ENCODE measurements at places on chromosomes 4 and X.
A peak's percentile ranks its signal among the peaks of the same experiment; 100 is the strongest.

GRCh38 chr4:32145987-32146386, 1425.8 kb downstream of the PCDH7 start:
- DNase-seq: no peak

- DNase-seq: no peak
Measured at GRCh38 chr4:8353158-8353669, 83.7 kb downstream of the HTRA3 start.

DNA sequence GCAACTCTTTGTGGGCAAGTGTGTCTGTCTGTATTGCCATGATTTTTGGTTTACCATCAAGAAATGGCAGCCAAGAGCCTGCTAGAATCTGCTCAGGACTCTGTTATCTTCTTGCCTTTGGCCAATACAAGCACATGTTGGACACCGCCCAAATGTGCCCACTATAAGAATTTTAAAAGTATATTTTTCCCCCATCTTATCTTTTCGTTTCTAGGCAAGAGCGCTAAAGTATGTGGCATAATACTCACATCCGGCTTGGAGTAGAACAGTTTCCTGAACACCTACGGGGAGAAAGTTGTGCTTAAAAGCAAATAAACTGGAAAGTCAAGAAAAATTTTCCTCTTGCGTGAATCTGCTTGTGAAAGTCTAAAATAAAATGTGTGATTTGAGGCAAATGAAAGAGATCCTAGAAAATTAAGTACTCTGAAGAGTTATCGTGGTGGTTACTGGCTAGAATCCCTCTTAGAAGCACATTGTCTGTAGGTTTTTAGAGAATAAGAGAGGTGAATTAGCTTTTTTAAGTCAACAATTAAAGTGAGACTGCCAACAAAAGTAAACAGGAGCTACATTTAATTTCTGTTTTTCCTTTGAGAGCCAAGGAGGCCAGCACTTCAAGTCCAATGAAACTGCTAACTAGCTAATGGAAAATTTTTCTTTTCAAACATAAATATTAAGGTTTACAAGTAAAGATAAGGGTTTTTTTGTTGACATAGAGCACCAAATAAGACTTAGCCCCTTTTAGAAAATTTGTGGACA, 220.2 kb downstream of the SOWAHB start:
- DNase-seq: no peak

GRCh38 chrX:111376897-111377578, 35.0 kb downstream of the DCX start:
- DNase-seq: peak; percentile 0

- DNase-seq: no peak
Measured at GRCh38 chr4:184705692-184706091, 28.2 kb downstream of the CENPU start.

- DNase-seq: no peak
Measured at GRCh38 chrX:112997991-112998390, 157.4 kb upstream of the AMOT start.

- no peak for DNase-seq
Measured at GRCh38 chrX:13387666-13388494, 68.0 kb upstream of the ATXN3L start.

DNA sequence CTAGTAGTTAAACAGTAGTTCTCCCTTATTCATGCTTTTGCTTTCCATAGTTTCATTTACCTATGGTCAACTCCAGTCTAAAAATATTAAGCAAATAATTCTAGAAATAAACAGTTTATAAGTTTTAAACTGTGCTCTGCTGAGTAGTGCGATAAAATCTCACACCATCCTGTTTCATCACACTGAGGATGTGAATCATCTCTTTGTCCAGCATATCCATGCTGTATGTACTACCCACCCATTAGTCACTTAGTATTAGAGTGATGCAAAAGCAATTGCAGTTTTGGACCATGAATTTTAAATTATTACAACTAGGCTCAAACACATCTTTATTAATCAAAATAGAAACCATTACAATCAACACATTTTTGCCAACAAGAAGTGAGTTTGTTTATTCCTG, 187.4 kb downstream of the TEX13C start:
- no peak for DNase-seq

- no peak for DNase-seq
Measured at GRCh38 chr4:72875138-72875537, 194.4 kb downstream of the COX18 start.

- no peak for DNase-seq
Measured at GRCh38 chr4:78666830-78667258, 109.3 kb upstream of the BMP2K start.

GRCh38 chr4:123876671-123877101, 480.1 kb downstream of the SPRY1 start:
- DNase-seq: no peak

DNA sequence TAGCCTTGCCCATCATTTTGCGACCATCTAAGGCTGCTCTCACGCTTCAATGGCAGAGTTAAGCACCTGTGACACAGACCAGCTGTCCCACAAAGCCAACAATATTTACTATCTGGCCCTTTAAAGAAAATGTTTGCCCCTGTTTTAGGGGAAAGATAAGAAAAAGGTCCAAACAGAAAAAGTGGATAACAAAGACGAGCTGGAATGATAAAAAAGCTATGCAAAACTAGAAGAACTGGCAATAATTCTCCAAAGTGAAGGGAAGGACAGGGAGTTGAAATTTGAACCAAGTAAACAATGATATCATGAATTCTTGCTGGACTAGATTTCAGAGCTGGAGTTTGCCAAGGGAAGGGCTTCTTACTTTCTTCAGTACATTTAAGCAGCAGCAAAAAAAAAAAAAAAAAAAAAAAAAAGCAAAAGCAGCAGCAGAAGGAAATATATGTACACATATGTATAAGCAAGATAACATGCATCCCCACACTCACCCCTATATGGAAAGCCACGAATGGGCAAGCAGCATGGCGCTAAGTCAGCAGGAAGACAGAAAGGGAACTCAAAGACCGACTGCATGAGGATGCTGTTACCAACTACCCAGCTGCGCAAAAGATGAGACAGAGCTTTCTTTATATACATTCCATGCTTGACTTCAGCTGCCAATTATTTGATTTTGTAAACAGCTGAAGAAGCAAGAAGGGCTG, 12.5 kb downstream of the TRAPPC2 start:
- DNase-seq: peak; percentile 17

GRCh38 chr4:108433832-108434231, 186.5 kb upstream of the RPL34 start:
- DNase-seq: no peak

DNA sequence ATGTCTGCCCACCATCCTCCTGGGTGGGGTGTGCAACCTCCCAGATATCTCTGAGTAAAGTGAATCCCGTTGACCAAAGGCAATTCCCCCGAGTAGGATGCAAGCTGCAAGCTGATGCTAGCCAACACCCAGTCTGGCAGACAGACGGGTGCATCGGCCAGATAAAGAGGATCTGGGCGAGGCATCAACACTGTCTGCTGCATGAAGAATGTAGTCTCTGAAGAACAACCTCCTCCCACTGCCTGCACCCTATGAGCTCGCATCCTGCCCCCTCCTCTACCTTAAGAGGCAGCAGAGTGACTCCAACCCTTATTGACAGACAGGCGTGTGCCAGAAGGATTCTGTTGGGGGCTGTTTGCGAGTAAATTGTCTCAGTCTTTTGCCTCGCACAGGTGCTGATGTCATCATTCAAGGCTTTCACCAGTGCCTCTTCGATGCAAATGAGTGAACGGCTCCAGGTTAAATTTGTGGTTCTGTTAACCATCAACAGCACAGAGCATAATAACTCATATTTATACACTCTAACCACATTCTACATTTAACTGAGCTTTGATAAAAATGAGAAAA, 546.9 kb downstream of the BCOR start:
- DNase-seq: peak; percentile 3

DNA sequence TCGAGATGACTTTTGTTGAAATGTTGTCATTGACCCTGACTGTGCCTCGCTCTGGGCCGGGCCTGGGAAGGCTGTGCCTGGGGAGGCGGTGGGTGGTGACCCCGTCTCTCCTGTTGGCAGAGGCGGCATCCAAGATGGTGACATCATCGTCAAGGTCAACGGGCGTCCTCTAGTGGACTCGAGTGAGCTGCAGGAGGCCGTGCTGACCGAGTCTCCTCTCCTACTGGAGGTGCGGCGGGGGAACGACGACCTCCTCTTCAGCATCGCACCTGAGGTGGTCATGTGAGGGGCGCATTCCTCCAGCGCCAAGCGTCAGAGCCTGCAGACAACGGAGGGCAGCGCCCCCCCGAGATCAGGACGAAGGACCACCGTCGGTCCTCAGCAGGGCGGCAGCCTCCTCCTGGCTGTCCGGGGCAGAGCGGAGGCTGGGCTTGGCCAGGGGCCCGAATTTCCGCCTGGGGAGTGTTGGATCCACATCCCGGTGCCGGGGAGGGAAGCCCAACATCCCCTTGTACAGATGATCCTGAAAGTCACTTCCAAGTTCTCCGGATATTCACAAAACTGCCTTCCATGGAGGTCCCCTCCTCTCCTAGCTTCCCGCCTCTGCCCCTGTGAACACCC, 36.4 kb downstream of the HTRA3 start:
- DNase-seq: no peak

DNA sequence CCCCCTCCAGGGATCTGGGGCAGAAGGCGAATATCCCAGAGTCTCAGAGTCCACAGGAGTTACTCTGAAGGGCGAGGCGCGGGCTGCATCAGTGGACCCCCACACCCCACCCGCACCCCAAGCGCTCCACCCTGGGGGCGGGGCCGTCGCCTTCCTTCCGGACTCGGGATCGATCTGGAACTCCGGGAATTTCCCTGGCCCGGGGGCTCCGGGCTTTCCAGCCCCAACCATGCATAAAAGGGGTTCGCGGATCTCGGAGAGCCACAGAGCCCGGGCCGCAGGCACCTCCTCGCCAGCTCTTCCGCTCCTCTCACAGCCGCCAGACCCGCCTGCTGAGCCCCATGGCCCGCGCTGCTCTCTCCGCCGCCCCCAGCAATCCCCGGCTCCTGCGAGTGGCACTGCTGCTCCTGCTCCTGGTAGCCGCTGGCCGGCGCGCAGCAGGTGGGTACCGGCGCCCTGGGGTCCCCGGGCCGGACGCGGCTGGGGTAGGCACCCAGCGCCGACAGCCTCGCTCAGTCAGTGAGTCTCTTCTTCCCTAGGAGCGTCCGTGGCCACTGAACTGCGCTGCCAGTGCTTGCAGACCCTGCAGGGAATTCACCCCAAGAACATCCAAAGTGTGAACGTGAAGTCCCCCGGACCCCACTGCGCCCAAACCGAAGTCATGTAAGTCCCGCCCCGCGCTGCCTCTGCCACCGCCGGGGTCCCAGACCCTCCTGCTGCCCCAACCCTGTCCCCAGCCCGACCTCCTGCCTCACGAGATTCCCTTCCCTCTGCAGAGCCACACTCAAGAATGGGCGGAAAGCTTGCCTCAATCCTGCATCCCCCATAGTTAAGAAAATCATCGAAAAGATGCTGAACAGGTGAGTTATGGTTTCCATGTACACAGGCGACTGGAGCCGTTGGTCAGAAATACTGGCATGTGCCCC, at the start of gene CXCL1:
CXCL1 (plus strand) TSS at position 264 of the 926 bp plus-strand sequence; CDS start at position 342, 78 bp downstream.
- DNase-seq: no peak

DNA sequence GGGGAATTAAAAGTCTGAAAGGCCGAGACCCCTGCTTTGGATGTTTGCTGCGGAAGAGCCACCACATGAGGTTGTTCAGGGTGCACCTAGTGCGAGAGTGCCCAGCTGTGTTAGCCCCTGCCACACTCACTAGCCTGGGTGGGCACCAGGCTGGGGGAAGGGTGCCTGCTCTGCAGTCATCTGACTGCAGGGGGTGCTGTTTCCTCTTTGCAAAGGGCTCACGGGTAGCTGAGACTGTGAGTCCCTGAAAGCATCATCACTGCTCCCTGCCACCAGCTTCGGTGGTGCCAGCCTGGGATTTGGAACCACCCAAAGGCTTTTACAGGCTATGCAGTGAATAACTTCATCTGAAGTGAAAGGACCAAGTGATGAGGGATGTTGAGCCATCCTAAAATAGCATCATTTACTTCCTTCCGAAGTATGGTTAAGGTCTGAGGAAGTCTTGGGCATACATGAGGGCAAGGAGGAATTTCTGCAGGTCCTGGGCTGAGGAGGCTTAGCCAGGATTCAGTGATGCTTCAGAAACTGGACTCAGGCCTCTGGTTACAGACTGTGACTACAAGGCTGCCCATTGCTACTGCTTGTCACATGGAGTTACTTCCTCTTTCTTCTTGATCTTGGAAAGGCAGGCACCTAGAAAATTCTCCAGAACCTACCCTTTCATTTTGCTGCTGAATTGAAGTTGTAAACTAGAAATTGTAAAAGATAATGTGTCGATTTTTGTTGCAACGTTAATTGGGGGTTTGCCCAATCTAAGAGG, 293.2 kb upstream of the PRPS2 start:
- no peak for DNase-seq

GRCh38 chr4:59247032-59247431, 1953.1 kb upstream of the ADGRL3 start:
- DNase-seq: no peak

DNA sequence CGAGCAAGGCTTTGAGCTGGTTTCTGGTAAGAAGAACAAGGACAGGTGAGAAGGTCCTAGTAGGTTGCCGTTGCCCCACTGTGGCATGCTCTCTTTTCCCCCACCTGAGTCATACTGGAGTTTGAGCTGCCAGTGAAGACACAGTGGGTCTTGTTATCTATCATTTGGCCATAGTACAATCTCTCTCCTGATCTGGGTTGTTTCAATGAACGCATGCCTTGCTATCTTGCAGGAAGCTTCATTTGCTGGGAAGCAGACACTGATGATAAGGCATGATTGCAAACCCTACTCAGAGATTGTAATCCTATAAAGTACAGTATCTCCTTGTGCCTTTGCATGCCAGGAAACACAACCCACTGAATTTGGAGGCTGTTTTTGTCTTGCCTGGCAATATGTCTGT, 77.4 kb downstream of the CLNK start:
- DNase-seq: no peak

GRCh38 chr4:187070158-187070557, 346.5 kb upstream of the FAT1 start:
- no peak for DNase-seq

DNA sequence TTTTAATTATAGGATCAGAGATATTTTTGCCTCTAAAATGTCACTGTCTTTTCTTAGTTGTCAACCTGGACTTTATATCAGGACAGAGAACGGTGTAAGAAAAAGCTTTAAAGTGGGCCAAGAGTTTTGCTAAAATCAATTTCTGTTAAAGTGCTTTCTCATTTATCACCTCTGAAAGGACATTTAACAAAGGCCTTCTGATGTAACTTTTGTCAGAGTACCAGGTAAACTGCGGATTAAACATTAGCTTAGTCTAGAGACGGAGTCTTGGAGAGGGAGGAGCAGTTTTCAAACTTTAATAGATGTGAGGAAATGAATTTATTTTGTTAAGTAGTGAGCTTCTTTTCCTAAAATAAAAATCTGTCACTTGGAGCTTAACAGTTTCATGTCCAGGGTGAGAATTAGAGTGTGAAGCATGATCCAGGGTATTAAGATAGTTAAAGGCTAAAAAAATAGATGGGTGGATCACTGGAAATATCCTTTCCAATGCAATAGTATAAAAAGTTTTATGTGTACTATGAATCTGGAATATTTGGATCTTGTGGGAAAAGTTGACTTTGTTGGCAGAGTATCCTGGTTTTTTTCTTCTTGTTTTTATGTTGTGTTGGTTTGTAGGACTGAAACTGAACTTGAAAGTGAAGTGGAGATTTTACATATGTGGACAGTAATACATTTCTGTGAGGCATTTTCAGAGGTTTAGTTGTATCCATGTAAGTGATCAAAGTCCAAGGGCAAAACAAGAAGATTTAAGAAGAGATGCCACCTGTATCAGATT, 33.6 kb upstream of the BMPR1B start:
- no peak for DNase-seq

Measured in NCI-H526 treated with DMSO at 0.1 percent for 48 hours (cell line).